ENCODE measurements at places on chromosomes 1 and 21.

- DNase-seq: no peak
Observed at GRCh38 chr1:42639116-42639515, 19.1 kb upstream of the PPIH start.

DNA sequence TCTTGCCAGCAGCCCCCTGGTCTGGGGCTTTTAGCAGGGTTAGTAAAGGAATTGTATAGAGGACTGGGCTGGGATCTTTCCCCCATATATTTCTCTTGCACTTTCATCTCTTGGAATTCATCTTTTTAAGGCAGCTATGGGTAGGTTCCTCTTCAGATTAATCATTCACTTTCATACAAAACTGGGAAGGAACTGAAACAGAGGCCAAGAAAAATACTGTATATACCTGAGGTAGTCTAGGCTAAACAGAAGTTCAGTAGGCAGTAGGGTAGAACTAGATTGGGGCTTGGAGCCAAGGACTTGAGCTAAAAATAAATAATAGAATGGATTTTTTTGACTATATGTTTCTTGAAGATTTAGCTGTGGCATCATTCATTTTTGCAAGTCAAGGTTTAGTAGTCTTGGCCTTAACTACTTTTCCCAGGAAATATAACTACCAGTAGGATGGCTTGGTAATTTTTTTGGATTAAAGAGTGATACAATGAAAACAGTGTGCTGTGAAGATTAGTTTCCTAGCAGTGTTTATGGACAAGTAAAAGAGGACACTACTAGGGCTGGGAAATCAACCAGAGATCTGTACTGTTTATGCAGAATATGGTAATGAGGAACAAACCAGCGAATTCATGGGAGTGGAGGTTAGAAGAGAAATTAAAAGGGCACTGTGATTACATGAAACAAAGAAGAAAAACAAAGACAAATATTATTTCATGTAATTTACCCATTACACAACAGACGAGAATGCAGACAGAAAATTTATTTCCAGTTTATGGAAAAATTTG is 50.9 kb upstream of the PTGS2 start:
- DNase-seq: no peak

GRCh38 chr1:24126672-24127023 is 14.7 kb upstream of the MYOM3 start:
- DNase-seq: no peak

DNA sequence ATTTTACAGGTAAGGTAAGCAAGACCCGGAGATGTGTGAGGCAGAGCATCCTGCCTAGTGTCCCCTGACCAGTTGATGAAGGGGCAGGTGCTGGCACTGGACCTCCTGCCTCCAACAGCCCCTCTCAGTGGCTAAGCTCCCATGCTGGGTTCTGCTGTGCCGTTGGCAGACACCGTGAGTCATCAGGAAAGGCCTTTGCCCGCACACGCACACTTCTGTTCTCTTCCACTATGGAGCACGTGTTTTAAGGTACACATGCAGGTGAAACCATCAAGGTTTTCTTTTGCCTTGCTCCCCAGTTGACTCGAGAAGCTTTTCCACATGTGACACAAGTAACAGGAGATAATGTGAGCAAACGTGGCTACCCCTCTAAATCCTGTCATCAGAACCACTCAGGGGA is 207.9 kb downstream of the RRAGC start:
- no peak for DNase-seq

- DNase-seq: peak; percentile 7
Observed at GRCh38 chr1:107934578-107934977, 30.4 kb downstream of the VAV3 start.

DNA sequence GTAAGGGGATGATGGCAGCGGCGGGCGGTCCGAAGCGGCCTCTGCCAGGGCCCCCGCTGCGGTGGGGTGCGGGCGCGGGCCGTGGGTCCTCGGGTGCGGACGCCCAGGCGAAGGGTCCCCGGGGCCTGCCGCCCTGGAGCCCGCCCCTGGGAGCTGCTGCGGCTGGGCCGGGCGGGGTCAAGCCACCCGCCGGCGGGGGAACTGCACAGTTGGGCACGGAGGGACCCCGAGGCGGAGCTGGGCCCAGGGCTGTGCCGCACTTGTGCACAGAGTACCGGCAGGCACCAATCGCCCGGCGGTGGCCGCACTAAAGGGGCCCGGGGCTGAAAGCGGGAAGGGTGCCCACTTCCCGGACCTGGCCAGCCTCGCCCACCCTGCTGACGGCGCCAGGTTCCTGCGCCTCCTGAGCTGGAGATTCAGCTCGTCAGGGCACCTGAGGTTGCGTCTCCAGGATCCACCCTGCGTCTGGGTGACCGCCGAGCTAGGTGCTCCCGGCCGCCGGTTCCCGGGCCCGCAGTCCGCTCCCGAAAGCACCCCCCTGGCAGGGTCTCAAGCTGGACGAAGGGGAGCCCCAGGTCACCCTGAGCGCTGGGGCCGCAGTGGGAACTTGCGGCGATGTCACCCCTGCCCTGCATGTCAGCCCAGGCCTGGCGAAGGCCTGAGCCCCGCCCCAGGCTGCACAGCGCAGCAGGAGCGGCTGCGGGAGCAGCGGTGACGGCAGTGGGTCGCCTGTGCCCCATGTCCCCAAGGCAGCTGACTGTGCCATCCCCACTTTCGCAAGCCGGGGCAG is 56.7 kb upstream of the ETV3 start:
- no peak for DNase-seq

DNA sequence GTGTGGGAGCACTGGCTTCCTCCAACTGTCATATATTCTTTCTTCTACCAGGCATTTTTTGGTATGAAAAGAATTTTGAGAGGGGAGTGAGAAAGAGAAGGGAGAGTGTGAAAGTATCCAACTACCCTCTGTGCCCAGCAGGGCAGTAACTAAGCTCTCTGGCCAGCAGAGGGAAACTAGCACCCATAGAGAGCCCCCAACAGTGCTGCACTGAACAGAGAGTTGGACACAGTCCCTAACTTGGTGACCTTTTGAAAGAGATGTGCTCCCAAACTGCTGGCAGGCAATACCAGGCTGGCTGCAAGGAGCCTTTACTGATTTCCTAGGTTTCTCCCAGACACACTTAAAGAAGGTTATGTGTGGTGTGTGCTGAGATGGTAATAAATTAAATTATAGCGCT is 118.8 kb upstream of the PBX1 start:
- no peak for DNase-seq

- DNase-seq: no peak
Observed at GRCh38 chr1:171984850-171985485, 143.7 kb downstream of the DNM3 start.
